T-helper 2 cell (primary cell): ENCODE measurements at places on chromosomes 5 and 9.
A peak's percentile ranks its signal among the peaks of the same experiment; 100 is the strongest.

DNA sequence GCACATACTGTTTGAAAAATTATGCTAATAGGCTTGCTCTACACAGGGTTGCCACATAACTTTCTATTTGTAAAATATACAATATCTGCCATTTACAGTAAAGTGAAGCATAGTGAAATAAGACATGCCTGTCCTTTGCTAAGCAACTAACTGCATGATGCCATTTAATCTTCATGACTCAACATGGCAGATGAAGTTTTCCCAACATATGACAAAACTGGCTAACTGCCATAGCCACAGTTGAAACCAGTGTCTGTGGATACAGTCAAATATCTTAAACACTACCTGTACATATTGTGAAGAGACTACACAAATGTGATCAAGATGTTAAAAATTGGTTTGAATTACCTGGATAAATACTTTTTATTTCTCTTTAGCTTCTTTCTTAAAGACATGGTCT lies 3.1 kb upstream of the DMAC1 start:
- no peak for DNase-seq

- no peak for DNase-seq
Observed at GRCh38 chr5:20972419-20972925, 984.5 kb upstream of the CDH18 start.

GRCh38 chr5:27535031-27535557 lies 496.7 kb upstream of the CDH9 start:
- DNase-seq: no peak

- DNase-seq: no peak
Observed at GRCh38 chr5:179621551-179622214, 1.8 kb downstream of the HNRNPH1 start.

DNA sequence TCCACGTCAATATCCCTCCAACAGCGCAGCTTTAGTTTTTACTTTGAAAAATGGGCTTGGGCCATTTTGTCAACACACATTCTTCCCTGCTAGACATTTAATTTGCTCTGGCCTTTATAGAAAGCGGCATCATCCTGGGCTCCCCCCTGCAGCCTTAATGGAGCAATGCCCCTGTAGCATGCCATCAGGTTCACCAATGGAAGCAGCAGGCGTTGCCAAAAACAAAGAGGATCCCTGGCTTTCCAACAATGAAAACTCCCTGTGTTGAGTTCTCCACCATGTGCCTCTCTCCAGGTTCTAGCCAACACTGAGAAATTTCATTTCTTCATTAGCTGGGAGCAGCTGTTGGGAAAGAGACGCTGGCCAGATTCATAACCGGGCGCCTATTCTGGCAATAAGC lies 139.5 kb downstream of the ZNF622 start:
- no peak for DNase-seq

DNA sequence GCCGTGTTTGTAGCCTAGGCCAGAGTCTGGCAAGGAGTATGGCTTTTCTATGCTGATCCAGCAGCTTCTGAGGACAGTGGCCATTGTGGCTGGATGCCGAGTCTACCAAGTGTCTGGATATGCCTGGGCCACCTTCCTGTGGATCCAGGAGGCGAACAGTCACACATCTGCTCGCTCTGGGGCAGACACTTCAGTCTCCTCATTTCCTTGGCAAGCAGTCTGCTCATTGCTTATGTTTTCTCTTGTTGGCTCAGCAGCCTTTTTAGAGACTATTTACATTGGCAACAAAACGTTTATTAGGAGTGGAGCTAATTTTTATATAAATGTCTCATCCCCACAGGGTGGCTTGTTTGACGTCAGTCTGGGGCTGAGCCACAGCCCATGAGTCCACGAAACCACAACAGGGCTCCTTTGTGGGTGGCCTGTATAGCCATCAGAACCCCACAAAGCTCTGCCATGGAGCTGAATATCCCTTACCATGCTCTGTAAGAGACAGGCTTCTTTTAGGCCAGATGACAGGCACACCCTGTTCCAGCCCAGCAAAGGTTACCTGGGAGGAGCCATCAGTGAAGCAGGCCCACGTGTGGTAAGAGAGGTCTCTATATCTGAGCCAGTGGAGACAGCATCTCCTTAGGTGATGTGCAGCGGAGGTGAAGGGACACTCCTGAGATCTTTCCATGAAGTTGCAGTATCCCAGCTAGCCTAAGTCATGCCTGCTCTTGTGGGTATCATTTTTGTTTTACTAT lies 221.7 kb downstream of the DIRAS2 start:
- no peak for DNase-seq

GRCh38 chr5:43007911-43008362 lies 32.2 kb downstream of the ANXA2R start:
- DNase-seq: peak; percentile 96

DNA sequence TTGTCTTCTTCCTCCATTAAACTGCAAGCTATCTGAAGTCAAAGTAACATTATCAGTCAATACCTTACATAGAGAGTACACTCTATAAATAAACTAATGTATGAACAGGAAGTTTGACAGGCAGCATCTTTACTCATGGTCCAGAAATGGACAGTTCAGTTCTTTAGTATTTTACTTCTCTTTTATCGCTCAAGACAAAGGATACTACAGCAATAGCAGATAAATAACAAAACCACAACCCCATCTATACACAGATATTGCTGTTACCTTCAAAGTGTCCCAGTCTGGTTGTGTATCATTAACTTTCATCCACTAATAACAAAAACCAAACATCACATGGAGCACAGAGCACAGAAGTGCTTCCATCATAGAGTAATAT lies 46.4 kb downstream of the SEMA5A start:
- DNase-seq: no peak

GRCh38 chr5:10546186-10546585 lies 17.7 kb upstream of the ANKRD33B start:
- DNase-seq: no peak

DNA sequence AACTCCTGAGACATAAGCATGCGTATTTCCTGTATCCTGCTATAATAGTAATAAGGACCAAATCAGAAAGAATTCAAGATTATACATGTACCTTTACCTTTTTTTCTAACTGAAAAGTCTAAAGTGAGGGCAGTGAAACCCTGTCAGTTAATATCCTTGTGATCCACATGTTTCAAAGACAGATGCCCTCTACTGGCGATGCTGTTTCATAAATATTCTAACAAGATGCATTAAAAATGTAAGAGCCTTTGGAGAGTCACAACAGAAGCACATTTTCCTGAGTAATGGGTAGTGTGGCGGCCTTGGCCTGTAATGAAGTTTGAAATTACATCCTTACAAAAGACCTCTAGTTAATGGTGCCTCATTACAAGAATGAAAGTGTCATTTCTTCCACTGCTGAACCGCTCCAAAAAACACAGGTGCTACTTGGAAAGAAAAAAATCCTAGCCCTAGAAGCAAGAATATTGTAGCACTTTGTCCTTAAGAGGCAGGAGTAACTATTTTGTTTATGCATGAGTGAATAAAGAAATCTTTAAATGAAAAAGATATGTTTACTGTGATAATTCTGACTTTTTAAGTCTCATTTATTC lies 232.6 kb downstream of the EPB41L4A start:
- DNase-seq: peak; percentile 41

DNA sequence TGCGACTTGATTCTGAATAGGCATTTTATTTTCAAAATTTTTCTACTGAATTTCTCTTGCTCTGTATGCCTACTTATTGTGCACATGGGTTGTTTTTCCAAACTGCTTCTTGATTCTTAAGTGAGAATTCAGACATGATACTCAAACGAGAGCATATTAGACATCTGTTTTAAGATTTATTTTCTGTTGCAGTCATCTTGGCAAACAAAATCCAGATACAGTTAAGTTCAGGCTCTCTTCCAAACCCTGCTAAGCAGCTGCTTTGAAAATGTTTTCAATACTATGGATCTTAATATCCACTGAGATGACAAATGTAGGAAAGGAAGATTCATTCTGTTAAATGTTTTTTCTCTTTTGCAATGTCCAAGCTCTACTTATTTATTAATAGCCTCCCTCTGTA lies 4.5 kb downstream of the TMEM215 start:
- DNase-seq: no peak

DNA sequence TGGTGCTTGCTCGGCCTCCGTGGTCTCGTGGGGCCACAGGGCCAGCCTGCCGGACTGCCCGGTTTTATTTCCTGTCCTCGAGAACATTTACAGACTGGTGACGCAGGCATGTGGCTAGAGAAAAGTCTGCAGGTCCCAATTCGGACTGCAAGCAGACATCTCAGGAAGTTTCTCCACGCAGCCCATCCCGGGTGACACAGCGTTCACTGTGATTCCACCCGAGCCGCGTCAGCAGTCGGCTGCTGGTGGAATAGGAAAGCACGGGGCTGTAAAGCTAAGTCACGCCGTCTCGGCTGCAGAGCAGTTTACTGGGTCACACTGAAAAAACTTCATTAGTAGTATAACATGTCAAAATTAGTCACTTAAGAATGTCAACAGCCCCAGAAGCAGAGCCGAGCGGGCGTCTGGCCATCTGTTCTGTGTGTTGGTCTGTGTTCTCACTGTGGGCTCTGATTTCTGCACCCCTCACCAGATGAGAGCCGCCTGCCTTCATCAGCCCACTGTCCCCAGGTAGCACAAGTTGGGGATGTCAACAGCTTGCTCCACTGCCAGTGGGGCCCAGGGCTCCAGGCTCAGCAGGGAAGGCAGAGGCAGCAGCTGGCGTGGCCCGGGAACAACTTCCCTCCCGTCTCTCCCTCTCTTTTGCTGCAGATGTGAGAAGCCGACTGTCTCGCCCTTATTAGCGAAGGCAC lies 363.7 kb downstream of the IRX2 start:
- DNase-seq: no peak

DNA sequence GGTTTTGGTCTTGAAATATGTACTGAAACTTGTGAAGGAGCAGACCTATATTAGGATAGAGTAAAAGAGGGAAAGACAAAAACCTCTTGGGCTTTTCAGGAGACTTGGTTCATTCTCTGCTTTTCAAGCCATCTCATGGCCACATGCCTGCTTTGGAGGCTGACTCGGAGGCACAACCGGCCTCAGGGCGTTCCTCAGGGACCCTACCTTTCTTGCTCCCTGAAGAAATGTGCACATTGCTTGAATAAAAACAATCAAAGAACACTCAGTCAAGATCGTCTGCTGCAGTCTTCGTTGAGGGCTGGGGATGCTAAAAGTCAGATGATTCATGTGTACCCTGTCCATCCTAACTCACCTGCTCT lies 994 bp downstream of the IRGM start:
- no peak for DNase-seq

DNA sequence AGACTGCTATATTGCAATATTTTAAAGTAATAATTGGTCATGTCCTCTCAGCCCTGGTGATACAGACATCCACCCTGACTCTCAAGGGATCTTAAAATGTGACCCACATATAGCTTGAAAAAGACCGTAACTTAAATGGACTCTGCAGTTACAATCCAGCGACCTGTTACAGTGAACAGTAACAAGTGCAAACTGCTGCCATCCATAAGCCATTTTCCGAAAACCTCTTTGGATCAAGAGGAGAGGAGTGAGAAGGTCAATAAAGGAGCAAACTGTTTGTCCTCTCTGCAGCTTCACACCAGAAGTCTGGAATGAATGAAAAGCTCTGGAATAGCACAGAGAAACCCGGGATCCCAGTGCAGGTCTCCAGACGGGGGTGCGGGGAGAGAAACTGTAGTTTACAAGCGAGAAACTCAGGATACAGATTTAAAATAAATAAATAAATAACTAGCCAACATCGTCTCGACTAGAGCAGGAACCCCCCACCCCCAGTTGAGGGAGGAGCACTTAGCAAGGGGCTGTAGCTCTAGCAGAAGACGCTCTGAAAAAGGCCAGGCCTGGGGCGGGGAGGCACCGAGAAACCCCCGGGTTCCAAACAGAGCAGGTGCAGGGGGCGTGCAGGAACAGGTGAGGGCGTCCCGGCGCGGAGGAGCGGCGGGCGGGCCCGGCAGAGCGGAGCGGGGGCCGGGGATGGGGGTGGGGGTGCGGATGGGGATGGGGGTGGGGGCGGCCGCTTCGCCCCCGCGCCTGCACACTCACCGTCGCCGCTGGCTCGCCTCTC lies 572 bp downstream of the ZDHHC21 start:
- DNase-seq: peak; percentile 2

DNA sequence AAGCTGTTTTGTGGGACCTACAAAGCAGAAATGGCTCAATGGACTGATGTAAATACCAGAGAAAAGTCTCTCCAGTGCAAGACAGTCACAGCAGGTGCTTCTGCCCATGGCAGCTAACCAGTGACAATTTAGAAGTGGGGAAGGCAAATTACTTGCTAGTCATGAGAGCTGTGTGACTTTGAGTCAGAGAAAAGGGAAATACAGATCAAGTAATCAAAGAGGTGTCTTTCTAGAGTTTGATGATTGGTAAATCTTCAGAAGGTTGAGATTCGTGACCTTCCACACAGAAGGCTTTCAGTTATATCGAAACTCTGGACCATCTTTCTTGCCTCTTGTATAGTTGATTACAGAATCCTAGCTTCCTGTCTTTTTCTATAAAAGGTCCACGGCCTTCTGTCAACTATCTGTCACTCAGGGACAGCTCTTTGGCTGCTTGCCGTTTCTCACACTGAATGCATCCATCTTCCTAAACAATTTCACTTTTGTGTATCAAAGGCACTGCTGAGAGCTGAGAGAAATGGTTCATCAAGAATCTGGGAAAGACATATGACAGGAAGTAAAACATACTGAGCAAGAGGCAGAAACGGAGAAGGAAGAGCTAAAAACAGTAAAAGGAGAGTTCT lies 993.9 kb upstream of the ACO1 start:
- peak; percentile 10 for DNase-seq
